ENCODE measurements at places on chromosomes 5 and 9. TPM values are rescaled to one million over a fixed set of nuclear protein-coding genes. Genes with fewer than 3 reads are reported as not detected.

DNA sequence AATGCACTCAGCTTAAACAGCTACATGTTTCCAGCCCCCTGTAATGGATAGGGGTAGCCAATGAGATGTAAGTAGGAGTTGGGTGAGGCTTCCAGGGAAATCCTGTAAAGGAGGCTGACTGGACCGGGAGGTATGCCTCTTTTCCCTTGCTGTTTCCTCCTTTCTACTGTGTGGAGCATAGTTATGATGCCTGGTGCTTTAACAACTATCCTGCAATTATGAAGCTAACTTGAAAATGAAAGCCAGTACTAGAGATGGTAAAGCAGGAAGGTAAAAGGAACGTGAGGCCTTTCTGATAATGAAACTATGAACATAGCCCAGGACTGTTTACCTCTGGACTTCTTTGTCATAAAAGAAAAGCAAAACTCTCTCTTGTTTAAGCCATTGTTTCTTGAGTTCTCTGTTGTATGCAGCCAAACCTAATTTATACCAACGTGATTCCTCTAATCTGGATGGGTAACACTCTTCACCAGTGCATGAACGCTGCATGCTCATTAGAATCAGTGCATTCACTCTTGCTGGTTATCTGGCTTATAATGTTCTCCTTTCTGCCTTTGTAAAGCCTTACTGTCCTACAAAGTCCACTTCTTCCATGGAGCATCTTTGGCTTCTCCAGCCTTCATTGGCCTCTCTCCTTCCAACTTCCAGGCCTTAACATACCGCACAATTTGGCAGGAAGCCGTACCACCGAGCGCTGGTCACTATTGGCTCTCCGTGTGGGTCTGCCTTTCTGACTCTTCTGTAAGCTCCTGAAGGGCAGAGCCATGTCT, 8.3 kb upstream of the ARHGEF28 start:
- no peak for DNase-seq

DNA sequence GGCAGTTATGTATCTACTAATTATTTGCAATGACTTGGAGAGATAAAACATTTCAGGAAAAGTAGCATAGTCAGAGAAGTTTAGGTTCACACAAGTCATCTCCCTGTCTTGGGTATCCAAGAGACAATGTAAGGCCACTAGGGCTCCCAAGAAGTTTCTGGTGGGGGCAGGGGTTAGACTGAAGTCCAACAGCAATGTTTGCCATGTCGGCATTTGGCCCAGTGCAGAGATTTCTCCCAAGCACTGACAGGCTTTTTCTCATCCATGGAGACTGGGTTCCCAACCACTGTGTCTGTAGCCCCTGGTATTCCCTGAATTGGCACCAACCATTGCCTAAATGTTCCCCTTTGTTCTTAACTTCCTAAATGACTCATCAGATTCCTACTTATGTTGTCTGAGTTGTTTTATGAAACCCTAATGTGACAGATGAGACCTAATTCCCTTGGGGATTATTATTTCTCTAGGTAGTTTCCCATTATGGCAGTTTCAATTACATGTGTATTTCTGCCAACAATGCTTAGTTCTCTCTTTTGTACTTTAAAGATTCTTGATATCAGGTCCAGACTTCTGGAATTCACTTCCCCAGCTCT, 103.6 kb upstream of the EGFLAM start:
- DNase-seq: no peak

DNA sequence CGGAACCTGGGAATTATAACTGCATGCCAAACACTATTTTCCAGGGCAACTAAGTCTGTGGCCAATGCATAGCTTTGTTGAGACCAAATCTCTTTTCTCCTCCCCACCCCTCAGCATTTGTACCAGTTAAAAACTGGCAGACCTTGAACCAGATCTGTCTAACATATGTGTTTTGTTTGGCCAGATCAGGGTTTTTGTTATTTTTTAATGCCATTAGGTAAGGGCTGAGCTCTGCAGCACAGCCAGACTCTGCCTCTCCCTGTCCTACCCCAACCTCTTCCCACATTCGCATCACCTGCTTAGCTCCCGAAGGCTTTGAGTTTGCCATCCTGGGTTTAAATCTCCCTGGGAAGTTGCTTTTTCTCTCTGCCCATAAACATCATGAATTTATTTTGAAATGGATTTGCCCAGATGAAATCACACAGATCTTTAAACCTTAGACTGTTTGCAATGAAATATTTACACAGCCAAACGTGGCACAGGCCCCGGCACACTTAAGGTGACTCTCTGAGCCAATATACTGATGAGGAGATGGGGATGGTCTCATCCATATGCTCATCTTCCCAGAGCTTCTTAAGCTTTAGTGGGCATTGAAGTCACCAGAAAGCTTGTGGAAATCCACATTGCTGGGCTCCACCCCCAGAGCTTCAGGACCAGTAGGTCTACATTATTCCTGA, 54.0 kb upstream of the ALDH1B1 start:
- DNase-seq: no peak

The GLRA1 gene
- total RNA-seq: not detected

DNA sequence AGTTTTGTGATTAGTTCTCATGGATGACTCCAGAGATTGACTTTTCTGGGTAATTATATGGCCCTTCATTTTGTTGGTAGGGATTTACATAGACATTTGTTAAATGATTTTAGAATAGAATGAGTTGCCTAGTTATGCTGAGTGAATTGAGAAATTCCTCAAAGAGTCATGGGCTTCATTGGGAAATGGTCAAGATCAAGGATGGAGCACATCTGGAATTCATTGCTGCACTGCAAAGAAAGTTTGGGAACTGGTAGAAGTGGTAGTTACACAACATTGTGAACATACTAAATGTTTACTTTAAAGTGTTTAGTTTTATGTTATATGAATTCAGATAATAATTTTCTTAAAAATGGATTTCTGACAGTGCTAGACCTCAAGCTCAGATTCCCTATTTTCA, 46.5 kb downstream of the PIP5K1B start:
- DNase-seq: no peak

- DNase-seq: no peak
These were observed 444.6 kb upstream of the MEF2C start for GRCh38 chr5:89327608-89328007.

- peak; percentile 73 for DNase-seq
These were observed 13.4 kb upstream of the TNIP1 start for GRCh38 chr5:151094030-151094851.

The CDX1 gene
- 249 TPM for total RNA-seq

DNA sequence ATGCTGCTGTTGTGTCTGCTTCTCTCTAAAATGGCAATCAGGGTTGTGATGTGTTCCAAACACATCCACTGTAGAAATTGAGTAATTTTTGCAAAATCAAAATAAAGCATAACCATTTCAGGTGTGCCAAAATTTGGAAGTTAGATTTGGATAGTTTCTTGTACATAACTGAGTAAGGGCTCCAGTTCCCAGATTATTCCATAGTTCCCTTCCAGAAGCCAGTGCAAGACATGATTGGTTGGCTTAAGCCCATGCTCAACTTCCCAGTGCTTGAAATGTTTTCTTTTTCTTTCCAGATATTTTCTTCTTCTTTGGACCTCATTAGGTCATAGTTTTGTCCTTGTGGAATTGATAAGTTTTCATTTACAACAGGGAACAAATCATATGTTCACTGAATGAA, 64.2 kb downstream of the SNCAIP start:
- no peak for DNase-seq

- no peak for DNase-seq
These were observed 69.7 kb downstream of the GRAMD2B start for GRCh38 chr5:126492939-126493338.

- no peak for DNase-seq
These were observed 5.8 kb upstream of the PSMB7 start for GRCh38 chr9:124420991-124421543.

The CDKN2B gene
- total RNA-seq: 36.8 TPM

GRCh38 chr5:13976867-13977830, 32.7 kb upstream of the DNAH5 start:
- no peak for DNase-seq

The RMRP gene
- total RNA-seq: 1,798 TPM

DNA sequence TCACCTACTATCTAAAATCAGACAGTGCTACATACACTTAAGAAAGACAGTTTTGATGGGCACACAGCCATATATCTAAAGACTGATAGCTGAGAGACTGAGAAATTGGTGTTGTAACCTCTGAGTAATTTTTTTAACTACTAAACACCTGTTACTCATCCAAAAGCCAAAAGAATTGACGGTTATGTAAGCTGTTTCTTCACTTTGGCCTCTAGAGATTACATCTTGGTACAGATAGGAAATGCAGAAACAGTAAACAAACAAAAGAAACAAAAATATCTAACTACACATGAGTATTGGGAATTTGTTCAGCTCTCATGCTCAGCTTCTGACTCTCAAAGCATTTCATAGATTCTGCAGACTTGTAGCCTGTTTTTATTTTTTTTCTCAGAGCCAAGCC, 152.1 kb upstream of the GAS1 start:
- no peak for DNase-seq

DNA sequence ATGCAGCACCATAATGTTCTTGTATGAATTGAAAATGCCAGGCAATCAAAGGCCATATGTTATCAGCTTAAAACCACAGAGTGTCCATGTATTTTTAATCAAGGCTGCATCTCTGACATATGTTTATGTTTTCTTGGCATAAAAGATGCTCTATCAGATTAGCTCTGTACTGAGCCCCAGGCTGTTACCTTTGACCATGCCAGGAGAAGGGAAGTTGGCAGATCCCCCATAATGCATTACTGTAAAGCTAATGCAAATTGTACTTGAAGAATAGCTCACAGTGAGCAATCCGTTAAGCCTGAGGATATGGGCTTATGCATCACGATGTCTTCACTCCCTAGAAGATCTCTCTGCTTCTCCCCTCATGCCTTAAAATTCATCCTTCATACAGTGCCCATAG, 414.4 kb downstream of the BRINP1 start:
- no peak for DNase-seq

GRCh38 chr5:150579462-150580400, 60.7 kb upstream of the SYNPO start:
- peak; percentile 39 for DNase-seq

- DNase-seq: no peak
These were observed 4.3 kb downstream of the SMIM3 start for GRCh38 chr5:150782850-150783249.

DNA sequence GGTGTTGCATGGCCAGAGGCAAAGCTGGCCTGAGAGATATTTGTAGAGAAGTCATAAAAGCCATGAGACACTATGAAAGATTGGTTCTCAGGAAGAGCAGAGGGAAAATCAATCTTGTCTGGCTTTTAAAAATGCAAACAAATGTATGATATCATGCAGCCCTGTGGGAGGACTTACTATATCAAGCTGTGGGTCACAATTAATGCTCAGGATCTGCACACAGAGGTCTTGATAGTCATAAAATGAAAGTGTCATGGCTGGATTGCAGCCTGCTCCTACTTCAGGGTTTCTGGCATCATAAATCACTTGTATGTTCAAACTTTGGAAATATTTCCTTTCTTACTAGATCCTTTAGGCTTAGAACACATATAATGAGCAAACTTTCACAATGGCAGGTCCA, 151.5 kb downstream of the SEMA6A start:
- DNase-seq: no peak

The SPINK13 gene
- total RNA-seq: not detected

Measured in transverse colon (tissue), 4 donors.